Astrocyte (in vitro differentiated cells and primary cell): ENCODE measurements at places on chromosomes 6 and 20.

DNA sequence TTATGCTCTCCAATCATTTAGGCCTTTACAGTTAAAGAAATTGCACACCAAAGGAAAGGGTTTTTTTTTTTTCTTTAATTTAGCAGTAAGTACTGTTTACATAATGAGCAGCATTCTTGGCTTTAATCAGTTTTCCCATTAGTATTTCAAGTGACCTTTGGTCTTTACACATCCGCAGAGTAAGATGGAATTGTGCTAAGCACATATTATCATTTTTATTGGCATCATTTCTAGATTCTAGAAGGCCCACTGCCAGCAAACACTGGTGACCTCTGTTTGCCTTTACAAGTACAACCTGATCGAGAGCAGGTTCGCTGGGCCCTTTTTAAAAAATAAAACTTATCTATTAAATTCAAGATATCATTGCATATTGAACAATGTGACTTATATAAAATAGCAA, 104.3 kb downstream of the ADGRG6 start:
- DNase-seq, result no peak

DNA sequence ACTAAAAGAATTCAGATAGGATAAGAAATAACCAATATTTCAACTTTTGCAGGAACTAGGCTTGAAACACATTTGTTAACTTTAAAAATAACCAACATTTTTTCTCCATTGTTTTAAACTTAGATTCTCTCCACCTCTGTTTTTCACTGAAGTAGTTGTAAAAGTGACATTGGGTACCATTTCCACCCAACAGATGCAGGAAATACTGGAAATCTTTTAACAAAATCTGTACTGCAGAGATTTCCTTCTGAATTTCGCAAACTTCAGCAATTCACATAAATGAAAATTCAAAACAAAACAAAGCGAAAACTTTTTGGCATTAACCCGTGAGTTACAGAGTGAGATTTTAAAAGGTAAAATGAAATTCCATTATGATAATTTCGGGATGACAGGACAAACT, 731.7 kb downstream of the RFPL4B start:
- no peak for DNase-seq

DNA sequence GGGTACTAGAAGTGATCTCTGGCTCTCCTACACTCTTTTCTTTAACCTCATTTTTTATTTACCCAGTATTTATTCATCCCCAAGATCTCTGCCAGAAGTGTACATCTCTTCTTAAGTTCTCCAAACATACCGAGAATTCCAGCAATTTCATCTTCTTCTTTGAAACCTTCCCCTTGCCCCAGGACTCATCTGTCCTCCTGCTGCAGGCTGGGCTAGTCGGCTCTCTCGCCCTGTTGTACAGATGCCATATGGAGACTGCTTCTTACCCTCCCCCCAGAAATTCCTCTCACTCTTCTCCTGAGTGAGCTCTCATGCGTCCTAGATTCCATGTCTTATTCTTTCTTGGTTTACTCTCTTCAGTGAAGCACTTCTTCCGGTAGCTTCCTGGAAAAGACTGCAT, 21.9 kb upstream of the PNRC1 start:
- DNase-seq, result no peak

DNA sequence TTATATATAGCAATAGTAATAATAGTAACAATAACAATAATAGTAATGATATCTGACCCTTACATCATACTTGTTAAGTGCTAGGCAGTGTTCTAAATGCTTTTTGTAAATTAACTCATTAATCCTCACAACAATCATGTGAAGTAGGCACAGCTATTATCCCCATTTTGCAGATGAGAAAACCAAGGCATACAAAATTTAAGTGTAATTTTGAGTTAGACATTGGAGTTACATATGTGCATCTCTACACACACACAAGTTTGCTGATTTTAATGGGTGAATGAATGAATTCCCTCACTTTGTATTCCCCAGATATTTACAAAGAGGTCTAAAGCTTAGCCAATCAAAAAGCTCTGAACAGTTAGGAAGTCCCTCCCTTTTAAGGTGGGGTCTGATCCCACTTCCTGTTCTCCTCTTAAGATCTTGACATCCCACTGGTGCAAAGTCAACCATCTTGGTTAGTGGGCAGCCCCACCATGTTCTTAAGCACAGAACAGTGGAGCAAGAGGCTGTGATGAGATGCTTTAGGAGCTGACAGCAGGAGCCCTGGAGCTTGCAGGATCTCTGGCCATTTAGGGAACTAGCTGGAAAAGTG, 85.3 kb upstream of the FOXP4 start:
- no peak for DNase-seq

DNA sequence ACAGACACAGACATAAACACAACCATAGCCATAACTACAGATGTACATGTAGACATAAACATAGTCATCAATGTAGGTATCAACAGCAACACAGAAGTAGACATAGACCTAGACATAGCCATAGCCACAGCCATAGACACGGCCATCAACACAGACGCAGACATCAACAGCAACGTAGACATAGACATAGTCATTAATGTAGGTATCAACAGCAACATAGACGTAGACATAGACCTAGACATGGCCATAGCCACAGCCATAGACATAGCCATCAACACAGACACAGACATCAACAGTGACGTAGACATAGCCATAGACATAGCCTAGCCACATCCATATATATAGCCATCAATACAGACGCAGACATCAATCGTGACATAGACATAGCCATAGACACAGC, 258.3 kb upstream of the FOXQ1 start:
- DNase-seq, result no peak

- no peak for DNase-seq
Observed at GRCh38 chr20:13671512-13671911, 32.8 kb upstream of the TASP1 start.

GRCh38 chr6:145733810-145734209, 1.5 kb downstream of the EPM2A start:
- DNase-seq, result no peak

DNA sequence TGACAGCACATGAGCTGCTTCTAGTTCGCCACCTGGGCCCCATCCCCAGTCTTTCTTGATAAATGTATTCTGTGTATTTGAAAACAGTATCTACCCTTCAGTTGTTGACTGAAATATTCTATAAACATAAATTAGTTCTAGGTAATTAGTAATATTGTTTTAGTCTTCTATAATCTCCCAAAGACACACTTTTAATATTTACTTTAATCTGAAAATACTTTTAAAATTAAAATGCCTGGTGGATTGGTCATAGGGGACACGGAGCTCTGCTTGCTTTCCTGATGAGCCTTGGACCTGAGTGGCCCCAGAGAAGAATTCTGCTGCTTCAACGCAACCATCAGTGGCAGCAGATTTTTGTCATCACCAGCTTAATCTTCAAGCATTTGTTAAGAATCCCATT, 234.5 kb downstream of the THBS2 start:
- DNase-seq, result no peak

DNA sequence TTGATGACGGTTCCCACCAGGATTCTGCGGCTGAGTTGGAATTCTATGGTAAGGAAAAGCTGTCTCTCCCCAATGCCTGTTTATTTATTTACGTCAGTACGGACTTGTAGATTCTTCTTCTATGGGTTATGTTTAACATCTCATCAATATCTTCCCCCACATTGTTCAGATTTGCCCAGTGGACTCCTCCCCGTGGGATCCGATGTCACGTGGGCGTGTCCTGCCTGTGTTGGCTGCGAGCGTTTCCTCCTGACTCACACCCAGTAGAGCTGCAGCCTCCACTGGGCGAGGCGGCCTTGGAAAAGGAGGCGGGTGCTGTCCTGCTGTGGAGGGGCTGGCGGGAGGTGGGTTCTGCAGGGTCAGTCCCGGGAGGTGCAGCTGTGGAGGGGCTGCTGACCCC, 46.8 kb upstream of the SLCO4A1 start:
- DNase-seq, result peak; percentile 56

GRCh38 chr6:157374889-157375443, 6.0 kb upstream of the ZDHHC14 start:
- DNase-seq, result peak; percentile 53

DNA sequence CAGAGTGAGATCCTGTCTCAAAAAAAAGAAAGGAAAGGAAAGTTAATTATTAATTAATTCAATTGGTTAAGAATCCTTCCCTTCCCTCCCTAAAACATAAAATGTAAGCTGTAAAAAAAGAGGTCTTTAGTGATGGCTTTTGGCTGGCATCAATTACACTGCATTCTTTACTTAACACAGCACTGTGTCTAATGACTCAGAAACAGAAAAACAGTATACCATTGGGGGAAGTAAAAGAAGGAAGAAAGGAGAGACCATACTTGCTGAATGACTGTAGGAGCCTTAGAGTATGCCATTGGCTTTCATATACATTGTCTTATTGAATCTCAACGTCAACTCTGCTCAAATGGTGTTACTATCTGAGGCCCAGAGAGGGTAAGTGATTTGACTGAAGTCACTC, 18.3 kb upstream of the CITED2 start:
- DNase-seq, result peak; percentile 67

DNA sequence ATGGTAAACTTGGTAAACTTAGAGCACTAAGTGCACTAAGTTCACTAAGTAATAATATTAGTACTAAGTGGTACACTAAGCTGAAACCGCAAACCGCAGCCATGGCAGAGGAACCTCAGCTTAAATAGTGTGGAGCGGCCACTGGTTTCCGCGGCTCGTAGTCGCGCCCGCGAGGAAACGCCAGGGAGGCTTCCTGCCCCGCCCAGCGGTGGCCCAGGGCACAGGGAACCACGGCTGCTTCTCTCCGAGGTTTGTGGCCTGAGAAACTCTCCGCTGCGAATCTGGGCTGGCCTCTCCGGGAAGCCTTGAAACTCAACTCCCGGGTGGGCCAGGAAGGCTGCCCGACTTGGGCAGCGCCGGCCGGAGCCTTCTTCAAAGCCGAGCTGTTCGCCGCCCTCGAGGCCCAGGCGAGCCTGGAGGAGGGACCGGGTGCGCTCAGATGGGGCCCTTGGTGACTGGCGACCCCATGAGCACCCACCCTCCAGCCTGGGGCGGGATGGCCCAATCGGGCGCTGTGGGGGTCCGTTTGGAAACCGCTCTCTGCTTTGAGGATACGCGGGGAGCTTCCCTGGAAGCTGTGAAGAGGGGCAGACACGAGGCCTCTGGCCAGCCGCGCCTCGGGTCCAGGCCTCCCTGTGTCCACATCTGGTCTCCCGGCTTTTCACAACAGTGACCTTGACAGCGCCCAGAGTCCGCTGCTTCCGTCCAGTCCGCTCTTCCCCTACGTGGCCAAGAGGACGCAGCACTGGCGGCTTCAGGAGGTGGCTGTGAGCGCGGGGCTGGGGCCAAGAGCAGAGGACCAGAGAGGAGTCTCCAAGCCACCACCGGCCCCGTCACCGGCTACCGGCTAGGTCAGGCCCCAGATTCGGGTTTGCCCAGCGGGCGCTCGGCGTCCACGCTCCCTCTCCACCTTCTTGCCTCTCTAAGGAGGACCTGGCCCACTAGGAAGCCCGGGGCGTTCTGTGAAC, 25.4 kb upstream of the HLA-E start:
- DNase-seq, result peak; percentile 42

DNA sequence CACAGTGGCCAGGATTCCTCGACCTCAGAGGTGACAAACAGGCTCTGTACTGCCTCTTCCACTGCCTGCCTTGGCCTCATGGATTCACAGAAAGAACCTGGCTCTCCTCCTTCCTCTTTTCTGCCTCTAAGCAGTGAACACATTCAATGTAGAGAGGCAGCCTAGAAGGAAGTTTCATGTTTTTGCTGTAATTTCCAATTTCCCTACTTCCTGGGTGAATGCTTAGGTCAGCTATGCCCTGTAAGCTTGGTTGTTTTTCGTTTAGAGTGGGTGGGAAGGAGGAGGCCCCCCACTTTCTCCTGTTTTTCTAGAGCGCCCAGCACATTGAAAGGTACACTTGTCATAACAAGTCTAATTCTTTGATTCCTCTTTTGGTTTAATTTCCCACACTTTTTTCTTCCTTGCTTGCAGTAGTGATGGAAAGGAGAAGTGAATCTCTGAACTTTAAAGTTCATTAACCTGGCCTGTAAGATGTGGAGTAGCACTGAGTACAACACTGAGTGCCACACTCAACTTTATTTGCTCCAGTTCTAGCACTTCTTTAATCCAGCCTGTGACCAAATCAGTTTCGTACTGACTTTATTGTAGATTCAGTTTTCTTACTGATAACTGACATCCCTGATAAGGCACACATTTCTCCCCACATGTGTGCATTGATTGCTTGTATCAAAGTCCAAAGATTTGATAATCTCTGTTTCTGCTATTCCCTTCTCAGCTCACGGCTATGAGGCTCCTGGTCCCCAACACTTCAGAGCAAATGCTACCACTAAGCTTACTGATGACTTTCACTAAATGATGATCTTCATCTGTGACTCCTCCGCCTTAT, 100.0 kb upstream of the MAN1A1 start:
- no peak for DNase-seq

DNA sequence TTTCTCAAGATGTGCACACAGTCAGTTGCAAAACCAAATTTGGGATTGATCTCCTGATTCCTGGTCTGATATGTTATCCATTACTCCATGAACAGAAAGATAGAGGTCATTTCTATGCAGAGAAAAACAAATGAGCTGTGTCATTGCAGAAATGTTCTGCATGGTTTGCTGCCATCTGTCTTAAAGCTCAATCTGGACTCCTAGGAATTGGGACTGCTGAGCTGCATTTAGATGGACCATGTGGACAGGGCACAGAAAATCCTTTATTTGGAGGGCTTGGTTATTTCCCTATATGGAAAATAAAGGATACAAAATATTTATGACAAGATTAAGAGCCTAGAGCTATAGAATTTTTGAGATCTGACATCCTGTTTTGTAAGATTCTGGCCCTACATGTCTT, 91.3 kb downstream of the ADGRB3 start:
- no peak for DNase-seq

DNA sequence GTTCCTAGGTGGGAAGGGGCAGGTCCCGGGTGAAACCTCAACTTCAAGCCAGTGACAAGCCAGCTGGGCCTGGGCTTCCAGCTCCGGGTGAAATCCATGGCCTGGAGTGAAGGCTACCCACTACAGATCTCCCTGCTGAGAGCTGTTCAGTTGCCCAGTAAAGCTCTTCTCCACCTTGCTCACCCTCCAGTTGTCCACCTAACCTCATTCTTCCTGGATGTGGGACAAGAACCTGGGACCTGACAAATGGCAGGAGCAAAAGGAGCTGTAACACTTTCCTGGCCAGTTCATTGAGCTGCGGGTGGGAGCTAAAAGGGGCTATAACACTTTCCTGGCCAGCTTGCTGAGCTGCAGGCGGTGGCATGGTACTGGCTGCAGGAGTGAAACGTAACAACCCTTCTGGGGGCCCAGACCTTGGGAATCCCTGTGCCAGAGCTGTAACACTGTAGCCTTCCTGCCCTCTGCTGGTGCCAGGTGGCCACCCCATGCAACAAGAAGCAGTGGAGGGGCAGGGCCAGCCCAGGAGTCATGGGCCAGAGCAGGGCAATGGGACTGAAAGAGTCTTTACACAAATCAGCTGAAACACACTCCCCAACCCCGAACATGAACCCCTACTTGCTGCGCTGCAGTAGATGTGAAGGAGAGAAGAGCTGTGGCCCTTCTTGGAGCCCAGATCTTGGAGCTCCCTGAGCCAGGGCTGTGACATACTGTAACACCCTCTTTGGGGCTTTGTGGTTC, 3.6 kb upstream of the HINT3 start:
- DNase-seq, result no peak
